ENCODE measurements at places on chromosomes 11 and 22.

- DNase-seq, result no peak
Measured at GRCh38 chr11:108975641-108976071, 310.8 kb downstream of the DDX10 start.

DNA sequence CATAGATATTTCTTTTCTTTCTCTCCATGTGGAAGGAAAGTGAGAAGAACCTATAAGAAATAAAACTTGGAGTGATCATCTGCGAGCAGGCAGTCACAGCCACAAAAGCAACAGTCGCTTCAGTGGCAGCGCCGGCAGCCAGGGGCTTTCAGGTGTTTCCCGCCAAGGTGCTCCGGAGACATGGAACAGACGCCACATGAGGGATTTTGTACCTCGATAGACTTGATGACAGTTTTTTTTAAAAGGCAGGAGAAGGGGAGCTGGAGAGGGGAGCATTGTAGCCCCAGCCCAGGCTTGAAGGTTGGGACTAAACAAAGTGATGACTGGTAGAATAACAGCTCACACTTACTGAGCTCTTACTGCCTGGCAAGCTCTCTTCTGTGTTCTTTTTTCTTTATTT lies 471.4 kb upstream of the B3GAT1 start:
- DNase-seq, result no peak

DNA sequence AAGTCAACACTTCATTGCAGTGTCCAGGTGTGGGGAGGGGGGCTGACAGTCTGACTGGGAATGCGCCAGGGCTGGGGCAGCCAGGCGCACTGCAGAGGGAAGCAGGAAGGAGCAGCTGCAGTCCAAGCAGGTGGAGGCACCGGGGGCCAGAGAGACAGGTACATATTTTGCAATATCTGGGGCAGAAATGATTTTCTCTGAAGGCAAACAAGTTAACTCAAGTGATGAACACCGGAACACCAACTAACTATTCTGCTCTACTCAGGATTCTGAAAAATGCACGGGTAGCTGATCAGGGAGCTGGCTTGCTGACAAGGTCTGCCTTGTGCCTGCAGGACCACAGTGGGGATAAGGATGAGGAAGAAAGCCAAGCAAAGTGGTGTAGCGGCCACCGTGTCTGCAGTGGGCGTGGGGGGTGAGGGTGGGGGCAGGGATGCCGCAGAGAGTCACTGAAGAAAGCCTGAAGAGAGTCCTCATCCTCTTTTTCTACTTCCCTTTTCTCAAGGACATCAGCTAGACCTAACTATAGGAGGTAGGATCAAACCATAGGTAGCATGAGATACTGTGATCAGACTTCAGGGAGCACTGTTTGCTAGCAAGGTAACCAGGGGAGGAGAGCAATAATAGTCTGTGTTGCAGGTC lies 83.4 kb downstream of the SCN3B start:
- DNase-seq, result no peak

GRCh38 chr11:60953781-60954180 lies 1.8 kb upstream of the SLC15A3 start:
- no peak for DNase-seq

GRCh38 chr11:116773203-116774097 lies 663 bp upstream of the BUD13 start:
- no peak for DNase-seq

DNA sequence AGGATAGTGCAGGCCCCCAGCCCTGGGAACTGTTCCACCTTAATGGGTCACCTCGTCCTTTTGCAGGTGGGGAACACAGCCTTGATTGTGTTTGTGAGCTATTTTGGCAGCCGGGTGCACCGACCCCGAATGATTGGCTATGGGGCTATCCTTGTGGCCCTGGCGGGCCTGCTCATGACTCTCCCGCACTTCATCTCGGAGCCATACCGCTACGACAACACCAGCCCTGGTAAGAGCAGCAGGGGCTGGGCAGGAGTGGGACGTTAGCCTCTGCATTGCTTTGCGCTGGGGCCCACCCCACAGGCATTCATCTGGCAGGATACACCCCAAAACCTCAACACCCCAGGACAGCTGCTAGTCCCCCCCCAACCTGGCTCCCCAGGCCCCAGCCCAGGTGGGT lies 14.8 kb downstream of the SLCO2B1 start:
- DNase-seq, result no peak

GRCh38 chr11:76609736-76610370 lies 60.7 kb downstream of the LRRC32 start:
- DNase-seq, result no peak

DNA sequence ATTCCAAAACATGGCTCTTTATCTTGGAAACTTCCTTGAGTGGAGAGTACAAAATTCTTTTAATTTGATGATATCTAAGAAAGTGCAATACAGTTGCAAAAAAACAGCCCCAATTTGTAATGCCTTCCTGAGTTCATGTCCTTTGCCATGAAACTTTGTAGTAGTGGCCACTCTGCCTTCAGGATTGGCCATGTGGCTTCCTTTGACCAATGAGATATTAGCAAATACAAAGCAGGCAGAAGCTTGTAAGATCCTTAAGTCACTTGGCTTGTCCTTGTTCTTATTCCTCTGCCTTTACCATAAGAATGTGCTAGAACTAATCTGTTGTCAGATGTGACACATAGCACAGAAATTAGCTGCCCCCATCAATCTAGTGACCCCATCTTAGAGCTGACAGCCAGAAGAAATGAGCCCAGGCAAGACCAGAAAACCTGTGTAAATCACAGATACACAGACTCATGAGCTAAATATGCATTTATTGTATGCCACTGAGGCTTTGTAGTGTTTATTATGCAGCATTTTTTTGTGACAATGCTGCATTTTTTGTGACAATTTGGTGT lies 29.8 kb upstream of the BLID start:
- DNase-seq, result no peak
